ENCODE measurements at places on chromosomes 4 and X.
A peak's percentile ranks its signal among the peaks of the same experiment; 100 is the strongest.

DNA sequence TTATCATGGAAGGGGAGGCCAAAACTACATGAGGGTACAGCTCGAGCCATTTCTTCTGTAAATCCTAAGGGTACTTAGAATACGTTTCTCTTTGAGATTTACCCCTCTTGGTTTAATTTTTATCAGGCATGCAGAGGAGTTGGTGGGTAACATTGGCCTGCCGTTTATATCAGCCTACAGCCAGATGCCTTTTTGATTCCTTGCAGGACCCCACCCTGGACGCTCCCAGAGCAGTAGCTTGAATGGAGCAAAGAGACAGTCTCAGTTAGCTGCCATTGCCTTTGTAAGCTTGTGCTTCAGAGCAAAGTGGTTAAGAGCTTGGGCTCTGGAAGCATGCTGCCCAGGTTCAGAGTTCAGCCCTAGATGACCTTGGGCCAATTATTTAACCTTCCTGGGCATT, 9.0 kb downstream of the DOCK11 start:
- DNase-seq: no peak

- peak; percentile 92 for DNase-seq
Observed at GRCh38 chr4:152045807-152046571, 285.2 kb upstream of the GATB start.

- DNase-seq: no peak
Observed at GRCh38 chr4:2194496-2194895, 47.4 kb downstream of the HAUS3 start.

GRCh38 chr4:114180481-114180880, 201.0 kb upstream of the ARSJ start:
- DNase-seq: no peak

GRCh38 chr4:52546449-52546848, 112.7 kb downstream of the USP46 start:
- DNase-seq: no peak

DNA sequence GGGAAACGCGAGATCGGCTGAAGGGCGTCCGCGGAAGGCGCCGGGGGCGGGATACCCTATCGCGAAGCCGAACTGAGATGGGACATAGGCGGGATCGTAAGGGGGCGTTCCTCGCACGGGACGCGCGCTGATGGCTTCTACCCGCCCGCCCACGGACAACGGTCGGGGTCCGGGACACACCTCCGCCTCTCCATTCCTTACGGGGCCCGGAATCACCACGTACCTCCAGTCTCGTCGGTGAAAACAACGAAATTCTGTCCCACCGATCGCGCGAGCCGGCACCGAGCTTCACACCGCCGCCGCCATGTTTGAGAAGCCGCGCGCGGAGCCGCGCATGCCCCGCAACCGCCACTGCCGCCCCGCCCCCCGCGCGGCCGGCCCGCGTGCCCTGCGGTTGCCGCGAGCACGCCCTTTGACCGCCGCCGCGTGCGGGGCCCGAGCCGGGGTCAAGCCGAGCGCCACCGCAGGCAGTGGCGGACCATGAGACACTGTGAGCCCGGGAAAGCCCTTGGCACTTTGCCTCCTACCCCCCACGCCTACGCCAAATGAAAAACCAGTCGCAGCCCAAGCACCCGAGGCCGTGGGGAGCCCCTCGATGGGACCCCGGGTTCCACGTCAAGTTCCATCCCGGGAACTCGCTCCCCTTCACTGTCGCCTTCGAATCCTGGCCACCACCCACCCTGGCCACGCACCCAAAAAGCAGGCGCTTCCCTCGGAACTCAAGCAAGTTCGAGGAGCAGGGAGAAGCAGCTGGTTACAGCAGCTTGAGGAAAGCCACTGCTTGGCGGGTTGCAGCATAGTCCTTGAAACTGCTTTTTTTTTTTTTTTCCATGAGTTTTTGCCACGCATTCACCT, at the start of gene SCML2:
Gene SCML2 (minus strand): TSS at position 320 of the 855 bp plus-strand sequence. CDS start 20,617 bp downstream, outside the sequence.
- DNase-seq: peak; percentile 72

- DNase-seq: no peak
Observed at GRCh38 chr4:143390764-143391163, 54.1 kb downstream of the GAB1 start.

DNA sequence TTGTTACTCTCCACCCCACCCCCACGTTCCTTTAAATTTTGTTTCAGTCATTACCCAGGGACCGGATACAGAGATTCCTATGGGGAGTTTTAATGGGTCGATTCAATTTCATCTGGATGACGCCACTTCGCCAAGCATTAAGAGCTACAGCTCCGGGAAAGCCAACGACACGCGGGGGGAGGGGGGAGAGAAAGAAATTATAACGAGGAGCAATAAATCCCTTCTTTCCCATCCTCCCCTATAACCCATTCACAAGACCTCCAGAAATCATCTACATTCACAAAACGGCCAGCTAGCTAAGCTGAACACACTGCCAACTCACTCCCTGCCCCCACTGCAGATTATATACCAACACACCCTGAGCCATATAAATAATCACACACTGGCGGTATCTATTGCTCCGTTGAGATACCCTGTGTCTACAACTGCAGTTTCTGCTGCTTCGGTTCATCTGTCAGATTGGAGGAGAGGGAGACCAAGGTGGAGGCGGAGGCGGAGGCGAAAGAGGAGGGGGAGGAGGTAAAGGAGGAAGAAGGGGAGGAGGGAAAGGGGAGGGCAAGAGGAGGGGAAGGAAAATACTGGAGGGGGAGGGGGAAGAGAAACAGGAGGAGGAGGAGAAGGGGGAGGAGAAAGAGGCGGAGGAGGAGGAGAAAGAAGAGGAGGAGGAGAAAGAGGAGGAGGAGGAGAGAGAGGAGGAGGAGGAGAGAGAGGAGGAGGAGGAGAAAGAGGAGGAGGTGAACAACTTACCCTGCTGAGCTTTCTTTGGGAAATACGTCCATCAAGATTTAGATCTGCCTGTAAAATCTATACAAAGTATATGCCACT, 113.9 kb upstream of the VAMP7 start:
- peak; percentile 62 for DNase-seq

DNA sequence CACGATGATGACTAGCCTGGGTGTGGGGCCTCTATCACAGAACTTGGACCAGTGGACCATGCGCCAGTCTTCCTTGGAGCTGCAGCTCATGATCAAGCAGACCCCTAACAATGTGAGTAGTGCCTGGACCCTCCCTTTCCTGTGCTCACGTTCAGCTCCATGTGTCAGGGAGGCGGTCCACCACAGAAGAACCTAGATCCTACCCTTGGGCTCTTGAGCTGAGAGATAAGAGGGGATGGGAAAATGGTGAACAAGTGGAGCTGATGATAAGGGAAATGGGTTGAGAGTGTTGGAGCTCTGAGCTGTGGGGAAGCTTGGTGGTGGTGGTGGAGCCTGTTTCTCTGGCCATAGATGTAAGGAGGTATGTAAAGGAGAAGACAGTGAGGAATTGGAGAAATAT, 13.1 kb downstream of the MED12 start:
- DNase-seq: no peak

DNA sequence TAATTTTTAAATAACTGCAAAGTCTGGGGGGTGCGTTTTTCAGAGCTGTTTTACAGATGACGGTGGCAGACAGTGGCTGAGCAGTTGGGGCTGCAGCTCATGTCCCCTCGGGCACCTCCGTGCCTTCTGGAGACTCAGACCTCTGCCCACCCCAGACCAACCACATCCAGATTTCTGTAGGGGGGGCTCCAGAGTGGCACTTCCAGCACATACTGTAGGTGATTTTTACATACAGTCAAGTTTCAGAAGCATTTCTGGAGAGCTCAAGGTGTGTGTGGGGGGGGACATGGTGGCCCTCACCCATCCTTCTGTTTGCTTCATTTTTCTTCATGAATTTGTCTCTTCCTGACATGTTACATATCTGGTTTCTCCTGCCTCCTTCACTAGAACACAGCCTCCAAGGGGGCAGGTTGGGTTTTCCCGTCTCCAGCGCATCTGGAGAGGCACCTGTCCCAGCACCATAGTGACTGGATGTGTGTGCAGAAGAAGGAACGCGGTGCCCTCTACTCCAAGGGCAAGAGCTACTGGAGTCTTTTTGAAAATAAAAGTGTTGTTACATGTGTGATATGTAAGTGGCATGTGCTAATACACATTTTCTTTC, 37.5 kb downstream of the TMEM271 start:
- DNase-seq: no peak

DNA sequence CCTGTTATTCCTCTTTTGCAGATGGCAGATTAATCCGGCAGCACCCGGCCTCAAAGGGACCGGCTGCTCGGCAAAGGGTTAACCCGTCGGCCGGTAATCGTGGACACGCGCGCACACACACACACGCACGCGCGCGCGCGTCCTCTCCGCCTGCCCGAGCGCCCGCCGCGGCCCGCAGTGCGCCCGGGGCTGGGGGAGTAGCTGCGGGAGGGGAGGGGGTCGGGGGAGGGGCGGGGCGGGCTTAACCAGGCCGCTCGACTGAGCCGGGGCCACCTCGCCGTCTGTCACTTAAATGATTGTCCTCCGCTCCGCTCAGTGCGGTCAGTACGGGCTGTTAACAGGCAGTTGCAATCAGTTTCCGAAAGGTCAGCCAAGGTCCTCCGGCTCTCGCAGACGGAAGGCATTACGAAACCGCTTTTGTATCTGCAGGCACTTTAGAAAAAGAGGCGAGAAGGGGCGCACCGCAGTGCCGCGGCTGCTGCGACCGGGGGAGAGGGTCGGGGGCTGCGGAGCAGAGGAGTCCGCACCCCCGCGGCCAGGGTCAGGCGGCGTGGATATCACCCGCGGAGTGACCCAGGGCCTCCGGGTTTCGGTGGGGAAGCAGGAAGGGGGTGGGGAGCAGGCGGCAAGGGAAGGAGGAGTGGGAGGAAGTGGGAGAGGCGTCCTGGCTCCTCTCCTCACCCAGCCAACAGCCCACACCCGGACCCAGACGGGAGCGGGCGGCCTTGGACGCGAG, 57.3 kb upstream of the BCOR start:
- DNase-seq: peak; percentile 94

DNA sequence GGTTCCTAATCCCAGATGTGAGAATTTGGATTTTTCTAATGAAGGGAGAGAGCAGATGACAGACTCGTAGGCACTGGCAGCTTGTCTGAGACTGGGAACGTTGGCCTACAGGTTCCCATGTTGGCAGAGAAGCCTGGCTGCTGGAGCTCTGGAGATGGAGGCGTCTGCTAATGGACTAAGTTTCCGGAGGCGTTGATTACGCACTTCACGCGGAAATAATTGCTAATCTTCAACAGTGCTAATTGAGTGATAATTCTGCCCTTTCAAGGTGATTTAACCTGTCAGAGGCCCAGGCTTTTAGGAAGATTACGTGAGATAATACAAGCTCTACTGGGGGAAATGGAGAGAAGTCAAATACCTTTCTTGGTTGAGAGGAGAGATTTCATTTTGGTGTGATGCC, 77.4 kb downstream of the PSAPL1 start:
- no peak for DNase-seq

- DNase-seq: no peak
Observed at GRCh38 chrX:19807414-19807813, 80.0 kb downstream of the SH3KBP1 start.

GRCh38 chr4:44652002-44652401, 577 bp upstream of the YIPF7 start:
- DNase-seq: peak; percentile 5

- no peak for DNase-seq
Observed at GRCh38 chrX:46647251-46647650, 73.7 kb downstream of the CHST7 start.

- DNase-seq: no peak
Observed at GRCh38 chr4:4492161-4492847, 49.5 kb downstream of the STX18 start.

DNA sequence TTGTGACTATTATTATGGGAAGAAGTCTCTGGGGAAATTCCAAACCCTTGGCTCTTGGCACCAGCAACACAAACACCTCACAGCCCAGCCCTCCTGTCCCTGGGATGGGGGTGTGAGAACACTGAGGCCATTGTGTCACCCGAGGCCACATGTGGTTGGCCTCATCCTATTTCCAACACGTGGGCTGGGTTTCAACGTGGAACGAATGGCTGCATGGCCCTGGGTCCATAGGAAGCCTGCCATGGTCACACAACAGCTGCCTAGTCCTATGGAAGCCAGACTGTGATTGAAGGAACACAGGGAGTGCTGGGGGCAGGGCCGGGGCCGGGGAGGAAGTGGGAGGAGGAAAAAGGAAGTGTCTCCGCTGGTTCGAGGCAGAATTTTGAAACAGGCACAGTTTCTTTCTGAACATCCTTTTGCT, 10.0 kb downstream of the CLCN4 start:
- no peak for DNase-seq

DNA sequence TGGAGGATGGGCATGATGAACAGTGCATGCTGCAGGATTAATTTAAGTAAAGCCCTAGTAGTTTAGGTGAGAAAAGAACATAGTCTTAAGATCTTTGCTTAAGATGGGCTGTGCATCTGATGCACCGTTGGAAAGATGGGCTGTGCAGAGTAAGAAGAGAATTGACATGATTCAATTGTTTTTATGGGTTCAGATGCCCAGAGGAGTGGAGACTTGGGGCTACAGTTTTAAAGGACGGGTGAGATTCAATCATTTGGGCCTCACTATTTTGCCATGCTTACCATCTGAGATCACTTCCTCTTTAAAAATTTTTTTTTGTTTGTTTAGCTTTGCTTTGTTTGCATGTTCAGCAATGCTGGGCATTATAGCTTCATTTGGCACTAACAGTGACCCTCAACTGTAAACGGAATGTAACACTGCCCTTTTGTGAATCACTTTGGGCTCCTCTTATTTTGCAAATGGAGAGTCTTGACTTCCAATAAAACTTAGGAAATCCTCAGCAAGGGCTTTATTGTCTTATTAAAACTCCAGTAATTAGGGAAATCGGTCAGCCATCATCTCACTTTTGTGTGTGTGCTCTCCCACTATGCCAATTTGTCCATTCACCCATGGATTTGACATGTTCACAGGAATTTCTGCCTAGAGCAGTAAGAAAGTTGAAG, 216.1 kb upstream of the TLL1 start:
- DNase-seq: no peak

DNA sequence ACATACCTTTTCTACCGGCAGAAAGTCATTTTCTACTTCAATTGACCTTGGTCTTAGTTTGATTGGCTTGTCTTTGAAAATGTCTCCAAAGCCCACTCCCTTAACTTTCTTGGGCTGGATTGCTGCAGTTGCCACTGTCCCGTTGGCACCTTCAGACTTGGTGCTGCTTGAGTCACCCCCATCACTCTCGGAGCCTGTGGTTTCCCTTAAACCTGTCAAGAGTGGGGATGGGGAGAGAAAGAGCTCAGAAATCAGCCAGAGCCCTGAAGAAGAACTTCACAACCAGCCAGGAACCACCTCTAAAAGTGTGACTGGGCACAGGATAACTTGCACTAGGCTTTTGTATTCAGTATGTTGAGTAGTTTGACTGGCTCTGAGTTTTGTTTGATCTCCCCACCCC, 168.5 kb upstream of the MAP3K15 start:
- DNase-seq: no peak

DNA sequence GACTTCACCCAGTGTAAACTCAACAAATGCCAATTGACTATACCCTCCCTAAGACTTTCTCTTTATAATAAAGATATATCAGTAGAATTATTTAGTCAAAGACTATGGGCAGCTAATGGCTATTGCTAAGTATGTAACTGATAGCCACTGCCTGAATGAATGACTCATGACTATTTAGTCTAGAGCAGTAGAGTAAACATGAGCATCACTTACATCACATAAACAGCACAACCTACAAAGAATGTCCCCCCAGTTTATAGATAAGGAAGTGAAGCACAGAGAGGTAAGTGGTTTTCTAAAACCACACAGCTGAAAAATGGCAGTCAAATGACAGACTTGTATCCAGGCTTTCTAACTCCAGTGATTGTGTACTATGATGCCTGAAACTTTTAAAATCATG, 507.0 kb downstream of the PPARGC1A start:
- no peak for DNase-seq

GRCh38 chrX:69109706-69110105, 55.5 kb downstream of the PJA1 start:
- DNase-seq: no peak

- DNase-seq: no peak
Observed at GRCh38 chr4:42543762-42544161, 113.1 kb downstream of the ATP8A1 start.
